Pancreas (tissue), 10 donors: ENCODE measurements at places on chromosomes 11 and 22. TPM values are rescaled to one million over a fixed set of nuclear protein-coding genes. Genes with fewer than 3 reads are reported as not detected.

GRCh38 chr11:477052-477715 lies 27.1 kb downstream of the PTDSS2 start:
- peak; percentile 7 for DNase-seq
- H3K36me3 ChIP-seq = no peaks in the 10 kb centered on the region
- no peak overlapping the region for H3K4me3 ChIP-seq
- H3K27ac ChIP-seq = no peak overlapping the region
- no peaks in the 10 kb centered on the region for H3K27me3 ChIP-seq
- no peaks in the 10 kb centered on the region for H3K4me1 ChIP-seq

DNA sequence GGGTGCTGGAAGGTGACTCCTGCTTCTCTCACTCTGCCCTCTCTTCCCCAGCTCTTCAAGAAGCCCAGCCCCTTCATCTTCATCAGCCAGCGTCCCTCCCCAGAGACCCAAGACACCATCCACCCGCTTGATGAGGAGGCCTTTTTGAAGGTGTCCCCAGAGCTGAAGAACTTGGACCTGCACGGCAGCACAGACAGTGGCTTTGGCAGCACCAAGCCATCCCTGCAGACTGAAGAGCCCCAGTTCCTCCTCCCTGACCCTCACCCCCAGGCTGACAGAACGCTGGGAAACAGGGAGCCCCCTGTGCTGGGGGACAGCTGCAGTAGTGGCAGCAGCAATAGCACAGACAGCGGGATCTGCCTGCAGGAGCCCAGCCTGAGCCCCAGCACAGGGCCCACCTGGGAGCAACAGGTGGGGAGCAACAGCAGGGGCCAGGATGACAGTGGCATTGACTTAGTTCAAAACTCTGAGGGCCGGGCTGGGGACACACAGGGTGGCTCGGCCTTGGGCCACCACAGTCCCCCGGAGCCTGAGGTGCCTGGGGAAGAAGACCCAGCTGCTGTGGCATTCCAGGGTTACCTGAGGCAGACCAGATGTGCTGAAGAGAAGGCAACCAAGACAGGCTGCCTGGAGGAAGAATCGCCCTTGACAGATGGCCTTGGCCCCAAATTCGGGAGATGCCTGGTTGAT lies 12.6 kb downstream of the IL10RA start:
- no peak overlapping the region for H3K27ac ChIP-seq
- H3K36me3 ChIP-seq = no peaks in the 10 kb centered on the region
- no peak overlapping the region for H3K4me3 ChIP-seq
- H3K4me1 ChIP-seq = no peaks in the 10 kb centered on the region
- no peak for DNase-seq
- H3K27me3 ChIP-seq = no peaks in the 10 kb centered on the region

The BIRC2 gene
- 39.1 TPM for total RNA-seq

- no peaks in the 10 kb centered on the region for H3K27me3 ChIP-seq
These were observed 6.5 kb downstream of the PTPMT1 start for GRCh38 chr11:47571895-47572294.

GRCh38 chr11:104876861-104877431 lies 21.3 kb downstream of the CASP12 start:
- no peaks in the 10 kb centered on the region for H3K36me3 ChIP-seq
- DNase-seq = no peak
- no peaks in the 10 kb centered on the region for H3K4me1 ChIP-seq
- H3K27ac ChIP-seq = no peak overlapping the region
- H3K4me3 ChIP-seq = no peak overlapping the region

The PGA5 gene
- 0.83 TPM for total RNA-seq

DNA sequence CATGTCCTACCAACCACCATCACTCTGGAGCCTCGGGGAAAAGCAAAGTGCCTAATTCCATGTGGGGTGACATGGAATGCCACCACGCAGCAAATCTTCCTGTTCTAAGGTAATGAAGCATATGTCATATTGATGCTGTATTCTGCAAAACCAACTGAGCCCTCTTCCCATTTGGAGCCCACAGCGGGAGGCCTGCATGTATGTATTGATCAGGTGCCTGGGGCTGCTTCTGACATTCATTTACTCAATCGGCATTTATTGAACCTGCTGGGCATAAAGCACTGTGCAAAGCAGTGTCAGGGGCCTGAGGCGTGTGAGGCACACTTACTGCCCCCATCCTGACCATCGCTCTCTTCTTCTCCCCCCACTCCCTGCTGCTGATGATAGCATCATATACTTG lies 39.1 kb downstream of the ANKK1 start:
- no peak overlapping the region for H3K4me3 ChIP-seq
- no peaks in the 10 kb centered on the region for H3K36me3 ChIP-seq
- no peaks in the 10 kb centered on the region for H3K4me1 ChIP-seq
- H3K27ac ChIP-seq = no peak overlapping the region
- no peaks in the 10 kb centered on the region for H3K27me3 ChIP-seq
- no peak for DNase-seq

GRCh38 chr11:126048197-126048596 lies 14.5 kb downstream of the CDON start:
- H3K36me3 ChIP-seq = no peaks in the 10 kb centered on the region
- no peak for DNase-seq
- no peak overlapping the region for H3K4me3 ChIP-seq

DNA sequence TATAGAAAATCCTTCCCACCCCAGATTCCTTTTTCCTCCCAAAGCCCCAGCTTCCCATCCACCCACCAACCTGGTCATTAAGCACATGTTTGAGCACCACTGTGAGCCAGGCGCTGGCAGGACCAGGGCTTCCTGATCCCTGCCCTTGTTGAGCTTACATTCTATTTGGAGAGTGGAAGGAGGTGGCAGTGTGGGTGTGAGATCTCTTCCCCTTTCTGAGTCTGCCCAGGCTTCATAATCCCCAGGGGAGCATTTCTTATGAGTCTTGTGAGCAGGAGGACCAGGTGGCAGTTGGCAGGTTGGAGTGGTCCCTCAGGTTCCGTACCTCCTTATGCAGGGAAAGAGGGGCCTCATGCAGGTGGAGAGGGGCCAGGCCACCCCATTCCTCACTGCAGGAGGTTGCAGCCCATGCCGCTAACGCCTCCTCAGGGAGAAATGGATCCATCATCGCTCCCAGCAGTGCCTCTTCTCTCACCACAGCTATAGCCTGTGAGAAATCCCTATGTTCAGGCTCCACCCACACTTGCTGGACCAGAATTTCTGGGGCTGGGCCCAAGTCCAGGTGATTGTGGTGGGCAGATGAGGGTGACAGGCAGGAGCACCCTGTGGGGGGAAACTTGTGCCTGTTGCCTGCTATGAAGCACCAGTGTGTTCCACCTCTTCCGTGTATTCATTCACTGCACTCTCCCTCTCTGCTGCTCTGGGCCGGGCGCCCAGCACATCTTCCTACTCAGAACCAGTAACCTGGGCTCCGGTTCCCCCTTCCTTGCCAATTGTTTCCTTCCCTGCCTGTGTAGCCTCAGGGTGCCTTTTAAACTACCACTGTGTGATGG lies 23.5 kb downstream of the UBE2L3 start:
- DNase-seq = no peak
- H3K27ac ChIP-seq = no peak overlapping the region
- no peaks in the 10 kb centered on the region for H3K27me3 ChIP-seq
- H3K4me1 ChIP-seq = peaks cover 14% of the 10 kb centered on the region
- no peak overlapping the region for H3K4me3 ChIP-seq

The NDUFC2 gene
- 57.7 TPM for total RNA-seq

DNA sequence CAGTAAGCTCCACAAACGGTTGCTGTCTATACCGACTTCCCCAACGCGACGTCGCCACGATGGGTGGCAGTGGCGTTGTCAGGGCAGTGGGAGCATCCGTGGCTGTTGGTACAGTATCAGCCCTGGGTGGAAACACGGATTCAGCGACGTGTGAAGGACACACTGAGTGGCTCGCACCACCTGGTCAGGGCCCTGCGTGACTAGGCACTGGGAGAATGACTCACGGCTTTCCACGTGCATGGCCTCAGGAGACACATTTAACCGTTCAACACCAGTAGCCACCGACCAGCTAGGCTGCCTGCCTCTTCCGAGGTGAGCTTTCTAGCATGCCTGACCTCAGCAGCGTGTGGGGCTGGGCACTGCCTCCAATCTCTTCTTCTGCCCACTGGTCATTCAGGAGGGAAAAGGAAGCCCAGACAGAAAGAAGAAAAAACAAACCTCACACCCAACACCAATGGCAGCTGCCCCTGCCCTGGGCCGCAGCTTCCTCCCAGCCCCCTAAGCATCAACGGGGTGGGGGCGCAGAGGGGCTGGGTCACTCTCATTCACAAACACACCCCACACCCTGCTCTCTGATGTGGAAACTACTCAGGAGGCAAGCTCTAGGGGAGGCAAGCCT lies 59.0 kb downstream of the MYH9 start:
- no peak overlapping the region for H3K4me3 ChIP-seq
- H3K4me1 ChIP-seq = peaks cover 63% of the 10 kb centered on the region
- H3K27me3 ChIP-seq = no peaks in the 10 kb centered on the region
- peak; percentile 72 for DNase-seq
- H3K27ac ChIP-seq = peak overlapping the region; percentile 25

DNA sequence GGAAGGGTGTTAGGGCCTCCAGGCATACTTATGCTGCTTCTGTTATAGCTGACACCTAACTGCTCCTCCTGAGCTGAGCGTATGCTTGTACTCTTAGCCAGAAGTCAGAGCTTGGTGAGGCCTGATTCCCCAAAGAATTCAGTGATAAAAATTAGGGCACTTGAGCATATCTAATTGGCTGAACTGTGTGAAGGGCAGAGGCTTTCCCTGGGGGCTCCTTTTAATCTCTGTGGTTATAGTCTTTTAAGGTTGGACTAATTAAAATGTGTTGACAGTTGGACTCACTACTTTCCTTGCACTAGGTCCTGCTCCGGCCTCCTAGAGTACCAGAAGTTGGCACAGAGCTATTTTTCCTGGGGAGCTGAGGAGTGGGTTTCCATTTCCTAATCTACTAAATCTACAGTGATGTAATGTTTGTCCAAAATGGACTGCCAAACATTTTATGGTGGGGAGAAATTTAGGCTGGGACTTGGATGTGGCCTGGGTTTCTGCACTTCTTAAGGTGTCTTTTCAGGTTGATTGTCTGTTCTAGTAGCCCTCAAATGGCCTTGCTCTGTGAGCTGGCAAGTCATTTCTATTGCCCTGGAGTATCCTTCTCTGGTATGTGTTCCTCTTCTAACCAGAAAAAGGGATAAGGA lies 18.4 kb downstream of the STIM1 start:
- peaks cover 15% of the 10 kb centered on the region for H3K4me1 ChIP-seq
- DNase-seq = no peak
- no peaks in the 10 kb centered on the region for H3K36me3 ChIP-seq
- no peaks in the 10 kb centered on the region for H3K27me3 ChIP-seq

The CELF1 gene
- 38.3 TPM for total RNA-seq

The RIC8A gene
- 35.3 TPM for total RNA-seq

- H3K36me3 ChIP-seq = no peaks in the 10 kb centered on the region
- H3K4me3 ChIP-seq = no peak overlapping the region
- H3K27ac ChIP-seq = no peak overlapping the region
- H3K27me3 ChIP-seq = no peaks in the 10 kb centered on the region
These were observed 49.2 kb downstream of the GRAMD1B start for GRCh38 chr11:123479048-123479837.

- no peak overlapping the region for H3K27ac ChIP-seq
- H3K27me3 ChIP-seq = no peaks in the 10 kb centered on the region
- no peaks in the 10 kb centered on the region for H3K4me1 ChIP-seq
- no peak overlapping the region for H3K4me3 ChIP-seq
- H3K36me3 ChIP-seq = no peaks in the 10 kb centered on the region
These were observed 590.7 kb downstream of the TBC1D22A start for GRCh38 chr22:47352920-47353700.

- peak; percentile 58 for DNase-seq
- no peak overlapping the region for H3K4me3 ChIP-seq
- H3K27ac ChIP-seq = no peak overlapping the region
- no peaks in the 10 kb centered on the region for H3K36me3 ChIP-seq
- H3K27me3 ChIP-seq = no peaks in the 10 kb centered on the region
These were observed 171.9 kb downstream of the SHANK2 start for GRCh38 chr11:71080239-71081097.

DNA sequence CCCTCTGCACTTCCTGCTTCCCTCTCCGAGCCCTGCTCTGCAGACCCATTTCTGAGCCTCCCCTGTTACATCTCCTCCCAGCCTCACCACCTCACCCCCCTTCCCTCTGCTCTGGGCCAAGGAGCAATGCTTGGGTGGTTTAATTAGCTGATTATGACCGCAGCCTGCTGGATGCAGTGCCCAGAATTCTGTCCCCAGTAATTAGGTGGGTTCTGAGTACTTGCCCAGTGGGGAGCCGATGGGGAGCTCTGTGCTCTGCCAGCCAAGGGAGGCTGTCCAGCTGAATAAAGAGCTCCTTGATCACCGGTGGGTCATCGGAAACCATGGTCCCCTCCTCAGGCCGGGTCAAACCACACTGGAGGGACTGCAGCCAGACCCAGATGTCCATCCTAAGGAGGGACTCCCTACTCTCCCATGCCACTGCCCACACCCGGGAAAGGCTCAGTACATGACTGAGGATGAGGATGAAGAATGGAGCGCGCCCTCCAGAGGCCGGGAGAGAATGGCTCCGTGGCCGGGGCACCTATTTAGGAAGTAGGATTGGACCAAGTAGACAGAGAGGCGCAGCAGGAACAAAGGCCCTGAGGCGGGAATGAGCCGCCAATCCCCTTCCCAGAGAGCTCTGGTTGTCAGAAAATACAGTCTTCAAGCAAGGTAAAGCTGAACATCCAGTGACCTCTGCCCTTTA lies 9.1 kb downstream of the ARRB1 start:
- H3K4me3 ChIP-seq = no peak overlapping the region
- peaks cover 61% of the 10 kb centered on the region for H3K4me1 ChIP-seq
- no peaks in the 10 kb centered on the region for H3K36me3 ChIP-seq
- DNase-seq = no peak

The SYNGR1 gene
- 15.0 TPM for total RNA-seq

- no peak overlapping the region for H3K27ac ChIP-seq
- no peak overlapping the region for H3K4me3 ChIP-seq
- H3K36me3 ChIP-seq = no peaks in the 10 kb centered on the region
- no peak for DNase-seq
- no peaks in the 10 kb centered on the region for H3K27me3 ChIP-seq
These were observed 61.7 kb downstream of the ME3 start for GRCh38 chr11:86610559-86611341.

The DCDC1 gene
- total RNA-seq = 0.79 TPM

DNA sequence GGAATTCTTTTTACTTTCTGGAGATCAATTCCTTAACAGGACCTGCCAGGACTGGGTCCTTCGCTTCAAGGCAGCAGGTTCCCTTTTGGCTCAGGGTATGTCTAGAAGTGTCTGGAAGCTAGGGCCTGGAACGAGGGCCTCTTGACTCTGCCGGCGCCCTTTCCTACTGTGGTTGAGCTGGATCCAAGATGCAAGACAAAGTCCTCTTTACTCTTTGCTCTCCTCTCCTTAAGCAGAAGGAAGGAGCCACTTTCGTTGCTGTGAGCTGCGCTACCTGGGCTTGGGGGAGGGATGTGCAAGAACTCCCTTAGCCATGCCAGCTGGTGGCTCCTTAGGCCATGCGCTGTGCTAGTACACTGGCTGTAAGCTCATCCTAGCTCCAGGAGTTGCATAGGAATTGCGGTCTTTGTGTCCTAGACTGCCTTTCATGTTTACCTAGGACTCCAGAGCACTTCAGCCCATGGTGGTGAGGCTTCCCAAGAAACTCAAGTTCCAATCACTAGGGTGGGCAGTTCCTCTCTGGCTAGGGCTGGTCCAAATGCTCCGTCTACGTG lies 18.1 kb downstream of the GLB1L2 start:
- H3K4me3 ChIP-seq = no peak overlapping the region
- no peaks in the 10 kb centered on the region for H3K27me3 ChIP-seq
- H3K36me3 ChIP-seq = no peaks in the 10 kb centered on the region
- no peaks in the 10 kb centered on the region for H3K4me1 ChIP-seq

- H3K36me3 ChIP-seq = no peaks in the 10 kb centered on the region
- DNase-seq = no peak
- H3K27me3 ChIP-seq = no peaks in the 10 kb centered on the region
- H3K4me3 ChIP-seq = no peak overlapping the region
- H3K27ac ChIP-seq = no peak overlapping the region
These were observed 49.9 kb upstream of the CDON start for GRCh38 chr11:126112547-126112946.
